Activated B cell treated with CpG ODN at 0.5 μM for 24 hours (primary cell): ENCODE measurements at places on chromosomes 11 and 22. TPM values are rescaled to one million over a fixed set of nuclear protein-coding genes. Genes with fewer than 3 reads are reported as not detected.
A peak's percentile ranks its signal among the peaks of the same experiment; 100 is the strongest.

DNA sequence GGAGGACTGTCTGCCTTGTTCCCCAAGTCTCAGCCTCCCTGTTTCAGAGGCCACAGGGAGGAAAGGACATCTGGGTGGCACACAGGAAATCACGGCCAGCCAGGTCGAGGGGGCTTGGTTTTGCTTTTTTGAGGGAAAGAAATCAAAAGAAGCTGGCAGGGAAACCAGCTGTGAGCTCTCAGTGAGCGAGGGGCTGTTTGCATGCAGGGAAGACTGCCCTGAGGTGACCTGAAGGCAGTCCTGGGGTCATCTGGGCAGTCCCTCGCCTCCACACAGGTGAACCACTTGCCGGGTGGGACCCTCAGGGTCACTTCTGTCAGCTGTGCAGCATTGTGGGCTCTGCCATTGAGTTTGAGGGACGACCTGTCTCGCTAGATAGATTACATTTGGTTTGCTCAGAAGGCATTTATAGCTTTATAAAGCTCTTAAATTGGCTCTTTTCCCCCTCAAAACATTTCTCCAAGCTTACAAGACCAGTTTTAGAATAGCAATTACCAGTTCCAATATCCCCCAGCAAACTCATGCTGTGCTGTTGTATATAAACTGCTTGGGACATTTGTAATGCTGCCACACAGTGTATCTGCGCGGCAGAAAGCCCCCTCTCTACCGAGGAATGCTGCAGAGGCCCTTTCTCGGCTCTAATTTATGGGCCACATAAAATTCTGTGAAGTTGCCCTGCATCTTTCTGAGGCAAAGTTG lies 28.3 kb downstream of the PKNOX2 start:
- no peak for DNase-seq

DNA sequence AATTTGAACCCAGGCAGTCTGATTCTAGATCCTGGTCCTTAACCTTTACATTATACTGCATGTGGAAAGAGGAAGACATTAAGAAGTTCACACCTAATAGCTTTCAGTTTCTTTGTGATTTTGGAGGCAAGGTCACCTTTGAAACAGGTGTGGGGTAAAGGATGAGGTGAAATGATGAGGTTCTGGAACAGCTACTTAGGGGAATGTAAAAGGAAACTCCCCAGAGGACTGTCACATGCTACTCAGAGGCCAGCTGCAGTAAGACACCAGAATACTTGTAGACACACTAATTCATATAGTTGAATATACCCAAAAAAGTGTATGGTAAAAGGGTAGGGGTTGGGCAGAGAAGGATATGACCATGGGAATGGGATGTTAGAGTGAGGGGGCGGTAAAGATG lies 5.4 kb downstream of the APIP start:
- no peak for DNase-seq

DNA sequence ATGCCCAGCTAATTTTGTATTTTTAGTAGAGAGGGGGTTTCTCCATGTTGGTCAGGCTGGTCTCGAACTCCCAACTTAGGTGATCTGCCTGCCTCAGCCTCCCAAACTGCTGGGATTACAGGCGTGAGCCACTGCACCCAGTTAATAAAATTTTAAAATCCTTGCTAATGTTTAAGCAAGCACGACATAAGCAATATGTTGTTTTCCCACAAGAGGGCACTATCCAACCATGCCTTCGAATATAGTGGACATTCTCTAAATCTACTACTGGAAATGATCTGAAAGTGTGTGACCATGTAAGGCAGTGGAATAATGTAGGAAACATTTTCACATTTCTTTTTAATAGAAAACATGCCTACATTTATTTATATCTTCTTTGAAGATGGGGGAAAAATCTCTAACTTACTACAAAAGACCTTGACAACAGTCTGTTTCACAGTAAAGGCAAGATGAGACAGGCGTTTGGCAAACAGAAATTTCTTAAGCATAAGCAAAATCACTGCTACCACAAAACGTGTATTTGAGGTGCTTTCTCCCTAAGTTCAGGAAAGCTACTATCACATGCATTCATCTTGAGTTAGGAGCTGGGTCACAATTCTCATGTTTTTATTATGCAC lies 38.2 kb downstream of the PITPNB start:
- no peak for DNase-seq

- DNase-seq = peak; percentile 9
These were observed 1.9 kb downstream of the CAPN5 start for GRCh38 chr11:77068457-77069335.

DNA sequence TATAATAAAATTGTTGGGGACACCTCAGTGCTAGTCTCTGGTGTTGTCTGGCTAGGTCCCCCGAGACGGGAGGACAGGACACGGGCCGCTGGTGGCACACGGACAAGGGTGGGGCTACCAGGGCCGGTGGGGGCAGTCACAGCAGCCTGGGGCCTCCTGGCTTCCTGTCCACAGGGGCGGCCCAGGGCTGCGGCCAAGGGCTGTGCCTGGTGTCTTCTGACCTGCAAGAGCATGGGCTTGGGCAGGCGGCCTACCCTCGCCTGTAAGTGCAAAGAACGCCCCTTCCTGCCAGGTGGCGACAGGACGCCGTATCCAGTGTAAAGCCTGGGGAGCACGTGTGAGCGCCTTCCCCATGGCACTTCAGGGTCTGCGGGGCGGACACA lies 3.6 kb downstream of the LRFN4 start:
- no peak for DNase-seq

- no peak for DNase-seq
These were observed 14.0 kb upstream of the VWCE start for GRCh38 chr11:61309141-61309540.

- no peak for DNase-seq
These were observed 70.4 kb downstream of the CELSR1 start for GRCh38 chr22:46467006-46467405.

DNA sequence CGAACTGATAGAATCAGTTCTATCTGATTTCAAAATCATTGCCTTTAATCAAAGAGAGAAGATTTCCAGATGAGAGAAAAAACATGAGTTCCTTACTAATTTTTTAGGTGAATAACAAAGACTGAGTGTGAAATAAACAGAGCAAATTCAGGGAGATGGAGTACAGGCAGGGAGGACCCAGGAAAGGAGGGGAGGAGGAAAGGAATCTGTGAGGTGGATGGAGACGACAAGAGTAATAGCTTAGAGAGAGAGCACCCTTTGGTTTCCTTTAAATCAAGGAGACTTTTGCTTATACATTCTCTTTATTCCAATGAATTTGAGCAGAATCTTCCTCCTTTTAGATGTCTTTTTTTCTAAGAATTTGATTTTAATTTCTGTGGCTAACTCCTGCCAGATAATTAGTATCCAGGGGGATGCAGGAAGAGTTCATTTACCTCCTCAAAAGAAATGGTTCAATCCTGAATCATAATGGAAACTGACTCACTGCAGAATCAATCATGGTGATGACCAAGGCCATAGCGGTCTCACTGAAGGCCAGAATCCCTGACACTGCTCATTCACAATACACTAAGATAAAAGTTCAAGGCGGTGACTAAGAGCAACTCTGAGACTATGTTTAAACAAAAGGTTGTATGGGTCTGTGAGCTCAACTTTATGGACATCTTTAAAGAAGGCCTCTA lies 234.0 kb upstream of the ZC3H12C start:
- DNase-seq = no peak

GRCh38 chr11:70307176-70307575 lies 36.7 kb downstream of the PPFIA1 start:
- DNase-seq = no peak

GRCh38 chr11:108117746-108118371 lies 3.5 kb upstream of the ACAT1 start:
- DNase-seq = no peak

- peak; percentile 40 for DNase-seq
These were observed 18.5 kb downstream of the PLA2G6 start for GRCh38 chr22:38162881-38163843.

GRCh38 chr22:35534091-35534490 lies 6.5 kb upstream of the RASD2 start:
- DNase-seq = no peak

- no peak for DNase-seq
These were observed 808.0 kb upstream of the LUZP2 start for GRCh38 chr11:23688835-23689234.

DNA sequence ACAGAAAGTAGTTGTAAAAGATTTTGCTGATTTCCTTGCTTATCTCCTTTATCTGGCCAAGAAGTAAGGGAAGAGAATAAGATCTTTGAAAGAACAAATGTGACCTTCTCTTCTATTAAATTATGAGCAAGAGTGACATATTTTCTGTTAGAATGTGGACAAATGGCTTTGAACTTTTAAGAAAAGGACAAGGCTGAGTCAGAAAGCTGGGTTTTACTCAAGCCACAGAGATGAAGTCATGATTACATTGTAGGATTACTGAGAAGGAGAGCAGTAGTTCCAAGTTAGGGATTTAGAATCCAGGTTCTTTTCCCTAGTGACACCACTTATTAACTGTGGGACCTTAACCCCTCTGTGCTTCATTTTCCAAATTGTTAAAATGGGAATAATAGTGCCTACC lies 13.5 kb downstream of the CCDC90B start:
- DNase-seq = no peak

GRCh38 chr22:18148293-18148965 lies 1.5 kb upstream of the USP18 start:
- no peak for DNase-seq

DNA sequence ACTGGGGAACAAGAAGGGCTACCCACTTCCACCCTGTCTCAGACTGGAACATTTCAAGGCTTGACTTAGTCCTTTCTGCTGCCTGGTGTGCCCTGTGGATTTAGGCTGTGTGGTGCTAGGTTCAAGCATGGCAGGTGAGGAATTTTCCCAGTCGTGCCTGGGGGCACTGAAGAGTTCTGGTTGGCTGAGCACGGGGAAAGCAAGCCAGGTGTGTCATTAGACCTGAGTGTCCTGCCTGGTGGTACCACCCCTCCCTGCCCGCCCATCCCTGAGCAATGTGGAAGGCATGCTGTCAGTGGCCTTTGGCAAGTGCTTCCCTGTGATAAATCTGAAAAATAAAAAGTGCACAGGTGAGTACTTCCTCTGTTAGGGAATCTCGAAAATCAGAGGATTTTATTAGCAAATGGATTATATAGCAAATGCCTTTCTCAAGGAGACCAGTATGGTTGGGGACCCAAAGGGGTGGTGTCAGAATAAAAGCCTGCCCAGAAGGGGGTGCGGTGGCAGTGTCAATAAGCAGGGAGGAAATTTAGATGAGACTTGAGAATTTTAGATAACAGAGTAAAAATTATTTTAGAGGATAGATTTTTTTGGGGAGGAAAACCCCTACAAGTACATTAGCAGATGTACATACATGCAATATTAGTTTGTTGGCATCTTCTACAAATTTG lies 22.8 kb downstream of the TEAD1 start:
- DNase-seq = no peak

GRCh38 chr11:34938611-34939010 lies 22.2 kb downstream of the PDHX start:
- DNase-seq = no peak

- no peak for DNase-seq
These were observed 45.2 kb downstream of the PLAAT5 start for GRCh38 chr11:63445720-63446119.

DNA sequence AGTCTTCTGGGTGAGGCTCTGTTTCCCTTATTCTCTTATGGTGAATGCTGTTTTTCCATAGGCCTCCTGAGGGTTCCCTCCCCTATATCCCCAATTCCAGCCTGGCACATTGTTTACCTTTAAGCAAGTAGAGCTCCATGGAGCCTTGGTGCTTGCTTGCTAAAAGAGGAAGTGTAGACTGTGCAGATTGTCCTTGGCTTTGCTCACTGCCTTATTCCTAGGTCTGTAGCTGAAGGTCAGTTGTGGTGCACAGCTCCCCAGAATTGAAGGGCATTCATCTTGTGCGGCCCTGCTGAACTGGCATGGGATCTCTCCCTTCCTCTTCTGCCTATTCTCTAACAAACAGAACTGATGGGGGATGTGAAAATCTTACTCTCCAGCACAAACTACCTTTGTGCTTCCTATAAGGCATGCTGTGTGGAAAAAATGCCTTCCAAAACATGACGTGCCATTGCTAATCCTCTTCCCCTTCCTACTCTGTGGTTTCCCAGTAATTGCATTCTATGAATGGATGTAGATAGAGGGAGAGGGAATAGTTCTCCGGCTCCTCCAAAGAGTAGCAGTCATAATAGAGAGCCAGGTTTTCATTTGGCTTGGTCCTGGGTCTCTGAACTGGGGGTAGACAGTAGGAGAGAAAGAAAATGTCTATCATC lies 34.2 kb upstream of the PLET1 start:
- DNase-seq = no peak

DNA sequence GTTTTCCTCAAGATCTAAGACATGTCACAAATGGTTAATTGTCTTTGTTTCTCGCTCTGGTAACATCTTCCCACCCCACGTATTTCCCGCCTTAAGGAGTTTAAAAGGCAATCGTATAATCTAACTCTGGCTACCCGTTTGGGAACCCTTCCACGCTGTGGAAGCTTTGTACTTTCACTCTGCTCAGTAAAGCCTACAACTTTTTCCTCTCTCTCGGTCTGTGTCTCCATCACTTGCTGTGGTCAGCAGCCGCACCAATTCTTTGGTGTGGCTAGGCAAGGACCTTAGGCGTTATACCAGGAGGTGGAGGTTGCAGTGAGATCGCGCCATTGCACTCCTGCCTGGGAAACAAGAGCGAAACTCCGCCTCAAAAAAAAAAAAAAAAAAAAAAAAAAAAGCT lies 1430.1 kb downstream of the LRRC4C start:
- DNase-seq = no peak

- no peak for DNase-seq
These were observed 242.7 kb upstream of the CHORDC1 start for GRCh38 chr11:90465553-90465952.

DNA sequence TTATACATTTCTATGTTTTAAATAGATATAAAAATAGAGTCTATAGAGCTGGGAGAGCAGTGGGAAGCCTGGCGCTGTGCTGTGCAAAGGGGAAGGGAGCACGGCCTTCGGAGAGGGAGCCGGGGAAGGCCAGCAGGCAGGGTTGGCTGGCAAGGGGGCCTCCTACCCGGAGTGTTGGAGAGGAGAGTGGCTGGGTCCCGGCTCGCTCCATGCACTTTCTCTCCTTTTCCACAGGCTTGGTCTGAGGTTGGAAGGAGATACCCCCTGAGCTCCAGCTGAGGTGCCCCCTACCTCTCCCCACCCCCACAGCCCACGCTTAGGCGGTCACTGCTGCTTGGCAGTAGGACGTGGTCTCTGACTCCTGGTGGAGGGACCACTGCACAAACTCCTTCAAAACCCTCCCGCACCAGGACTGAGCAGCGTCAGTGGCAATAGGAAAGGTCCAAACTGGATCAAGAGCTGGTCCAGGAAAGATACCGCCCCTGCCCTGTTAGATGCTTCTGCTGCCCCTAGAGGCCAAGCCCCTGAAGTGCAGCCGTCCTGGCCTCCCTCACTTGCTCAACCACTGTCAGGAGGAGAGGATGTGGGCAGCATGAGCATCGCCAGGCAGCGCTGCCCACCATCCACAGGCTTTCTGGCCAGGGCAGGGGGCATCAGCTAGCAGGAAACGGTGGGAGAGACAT lies 52.9 kb downstream of the SYT13 start:
- DNase-seq = peak; percentile 46

Gene MAML2
- total RNA-seq = 20.9 and 24.8 TPM in 2 replicates

Gene OR52H1
- total RNA-seq = 0.20 and 0.22 TPM in 2 replicates

Gene OR51L1
- not detected in 2 replicates for total RNA-seq

Gene OVOL1
- total RNA-seq = 0.09 and 0.29 TPM in 2 replicates

Gene MMP1
- not detected in 2 replicates for total RNA-seq

Gene C11orf65
- 0.69 and 1.7 TPM in 2 replicates for total RNA-seq

Gene APOA4
- not detected in 2 replicates for total RNA-seq

Gene TUBA8
- total RNA-seq = 1.7 and 2.4 TPM in 2 replicates

Gene SPI1
- 63.9 and 68.8 TPM in 2 replicates for total RNA-seq

Gene GLYATL1
- total RNA-seq = not detected in 2 replicates

Gene LRRC4C
- total RNA-seq = not detected in 2 replicates

Gene NKAPD1
- total RNA-seq = 24.0 and 26.3 TPM in 2 replicates
